HCT116 (cell line): ENCODE measurements at places on chromosomes 7 and 10. TPM values are rescaled to one million over a fixed set of nuclear protein-coding genes. Genes with fewer than 3 reads are reported as not detected.

DNA sequence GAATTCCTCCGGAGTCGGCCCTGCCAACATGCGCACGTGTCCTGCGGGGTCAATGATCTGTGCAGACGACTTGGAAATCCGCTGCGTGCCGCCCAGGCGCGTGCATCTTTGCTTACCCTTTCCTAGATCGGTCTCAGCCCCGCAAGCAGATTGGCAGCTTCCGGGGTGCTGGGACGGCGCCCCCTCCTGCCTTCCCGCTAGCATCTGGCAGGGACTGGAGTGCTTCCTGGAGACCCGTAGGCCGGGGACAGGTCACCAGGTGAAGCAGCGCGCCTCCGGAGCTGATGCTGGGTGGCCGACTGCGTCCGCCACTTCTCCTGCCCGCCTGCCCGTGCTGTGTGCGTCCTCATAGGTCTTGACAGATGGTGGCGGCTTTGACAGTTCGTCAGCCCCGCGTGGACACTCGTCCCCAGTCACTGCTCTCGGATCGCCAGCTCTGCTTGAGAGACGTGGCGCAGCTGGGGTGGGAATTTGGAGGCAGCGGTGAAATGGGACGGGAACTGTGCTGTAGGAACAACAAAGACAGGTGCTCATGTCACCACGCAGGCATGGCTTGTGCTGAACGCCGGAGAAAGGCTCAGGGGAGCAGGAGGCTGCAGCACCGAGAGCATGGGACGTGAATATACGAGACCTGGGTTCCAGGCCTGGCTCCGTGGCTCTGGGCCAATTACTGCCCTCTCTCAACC lies 21.9 kb upstream of the KCNK18 start:
- no peak for DNase-seq

GRCh38 chr10:77175631-77176222 lies 461.9 kb downstream of the KCNMA1 start:
- DNase-seq: no peak

FRMPD2 gene
- total RNA-seq: 0.30 TPM

DNA sequence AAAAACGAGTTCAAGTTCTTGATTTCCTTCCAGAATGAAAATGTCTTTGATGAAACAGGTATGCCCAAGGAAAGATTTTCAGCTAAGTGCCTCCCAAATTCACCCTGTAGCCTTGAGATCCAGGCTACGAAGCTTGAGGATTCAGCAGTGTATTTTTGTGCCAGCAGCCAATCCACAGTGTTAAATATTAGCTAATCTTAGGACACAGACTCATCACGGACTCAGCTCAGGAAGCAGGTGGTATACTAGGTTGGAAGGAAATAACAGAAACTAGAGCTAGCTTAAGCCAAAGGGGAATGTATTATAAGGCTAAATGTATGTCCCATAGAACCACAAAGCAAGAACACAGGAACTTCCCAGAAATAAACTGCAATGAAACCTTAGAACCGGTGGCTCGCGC lies 151.0 kb upstream of the PRSS1 start:
- DNase-seq: no peak

NPS gene
- not detected for total RNA-seq

DNA sequence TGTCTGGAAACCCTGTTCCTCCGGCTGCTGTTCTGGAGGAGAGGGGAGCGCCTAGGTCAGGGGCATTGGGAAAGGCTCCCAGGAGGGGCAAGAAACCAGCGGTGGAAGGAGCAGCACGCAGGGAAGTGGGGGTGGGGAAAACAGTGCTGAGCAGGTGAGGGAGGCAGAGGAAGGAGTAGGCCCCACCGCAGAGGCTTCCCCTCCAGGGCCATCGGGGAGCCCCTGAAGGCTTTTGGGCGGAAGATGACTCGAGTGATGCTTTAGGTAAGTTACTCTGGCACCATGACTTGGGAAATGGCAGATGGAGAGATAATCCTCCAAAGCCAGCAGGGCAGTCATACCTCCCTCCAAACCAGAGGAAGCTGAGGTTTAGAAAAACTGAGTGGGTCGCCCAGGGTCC lies 106.5 kb upstream of the ANLN start:
- DNase-seq: no peak

DNA sequence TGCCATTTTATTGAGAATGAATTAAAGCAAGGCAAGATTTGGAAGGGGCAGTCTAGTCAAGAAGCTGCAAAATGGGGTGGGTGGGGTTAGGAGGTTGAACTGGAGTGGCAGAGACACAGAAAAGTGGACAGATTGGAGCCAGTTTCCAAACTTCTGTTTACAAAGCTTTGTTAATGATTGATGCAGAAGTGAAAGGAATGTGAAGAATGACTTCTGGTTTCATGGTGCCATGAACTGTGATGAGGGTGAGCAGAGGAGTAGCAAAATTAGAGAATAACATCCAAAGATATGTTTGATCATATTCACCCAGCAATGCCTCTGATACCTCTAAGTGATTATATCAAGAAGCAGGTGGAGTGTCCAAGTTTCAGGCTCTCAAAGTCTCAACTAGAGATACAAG lies 1118.0 kb upstream of the C7orf33 start:
- DNase-seq: no peak

GRCh38 chr7:155739538-155740143 lies 72.6 kb downstream of the SHH start:
- DNase-seq: no peak

ENTPD1 gene
- 0.37 TPM for total RNA-seq

- no peak for DNase-seq
These were observed 69.1 kb downstream of the NKX6-2 start for GRCh38 chr10:132716691-132717490.

GRCh38 chr10:31274310-31274709 lies 44.7 kb upstream of the ZEB1 start:
- no peak for DNase-seq

THSD7A gene
- 0.05 TPM for total RNA-seq

DNA sequence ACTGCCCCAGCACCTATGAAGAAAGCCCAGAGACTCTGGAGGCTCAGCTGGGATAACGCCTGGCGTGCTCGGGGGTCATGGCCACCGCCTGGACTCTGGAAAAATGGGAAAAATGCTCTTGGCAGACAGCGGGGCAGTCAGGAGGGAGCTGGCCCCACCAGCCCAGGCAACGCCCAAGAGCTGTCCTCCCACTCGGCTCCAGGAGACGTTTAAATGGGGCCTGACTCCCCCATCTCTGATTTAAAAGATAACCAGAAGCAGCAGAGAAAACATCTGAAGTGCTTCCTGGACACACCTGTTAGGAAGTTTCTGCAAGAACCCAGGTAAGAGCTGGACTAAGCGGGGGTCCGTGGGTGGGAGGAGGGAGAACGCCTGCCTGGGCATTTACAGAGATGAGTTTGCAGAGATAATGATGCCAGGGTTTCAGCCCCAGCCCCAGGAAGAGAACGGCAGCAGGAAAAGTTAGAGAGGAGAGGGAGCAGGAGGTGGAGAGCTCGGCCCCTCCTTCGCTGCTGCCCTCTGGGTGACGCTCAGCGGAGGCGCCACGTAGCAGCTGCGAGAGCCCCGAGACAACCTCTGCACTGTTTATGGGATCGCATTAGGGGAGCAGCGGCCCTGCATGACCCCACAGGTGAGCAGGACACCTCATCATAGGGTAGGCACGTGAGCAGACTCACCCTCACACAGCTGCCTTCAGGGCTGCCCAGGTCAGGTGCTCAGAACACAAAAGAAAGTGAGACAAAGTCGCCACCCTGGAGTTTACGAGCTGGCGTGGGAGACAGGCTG lies 83.5 kb upstream of the INSIG1 start:
- DNase-seq: no peak

NXPH1 gene
- 0.17 TPM for total RNA-seq

HHEX gene
- total RNA-seq: 11.0 TPM

JAZF1 gene
- 3.4 TPM for total RNA-seq

DNA sequence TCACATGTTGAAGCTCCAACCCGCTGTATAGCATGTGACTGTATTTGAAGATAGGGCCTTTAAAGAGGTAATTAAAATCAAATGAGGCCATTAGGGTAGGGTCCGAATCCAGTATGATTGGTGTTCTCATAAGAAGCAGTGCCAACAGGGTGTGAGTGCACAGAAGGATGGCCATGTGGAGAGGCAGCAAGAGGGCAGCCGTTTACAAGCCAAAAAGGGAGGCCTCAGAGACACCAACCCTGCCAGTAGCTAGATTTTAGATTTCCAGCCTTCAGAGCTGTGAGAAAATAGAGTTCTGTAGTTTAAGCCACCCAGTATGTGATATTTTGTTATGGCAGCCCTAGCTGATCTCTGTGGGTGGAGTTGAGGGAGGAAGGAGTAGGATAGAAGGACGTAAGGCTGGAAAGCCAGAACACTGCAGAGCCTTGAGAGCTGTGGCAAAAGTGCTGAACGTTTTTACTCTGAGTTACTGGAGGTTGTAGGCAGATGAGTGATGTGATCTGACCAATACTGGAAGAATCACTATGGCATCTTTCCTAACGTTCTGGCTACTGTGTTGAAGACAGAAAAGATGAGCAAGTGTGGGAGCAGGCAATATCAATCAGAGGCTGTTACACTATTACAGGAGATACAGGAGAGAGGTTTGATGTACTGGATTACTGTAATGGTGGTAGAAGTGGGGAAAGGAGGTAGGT lies 334.9 kb downstream of the ELMO1 start:
- DNase-seq: no peak

MEOX2 gene
- total RNA-seq: not detected

ERVW-1 gene
- not detected for total RNA-seq

BAMBI gene
- 6.2 TPM for total RNA-seq

DNA sequence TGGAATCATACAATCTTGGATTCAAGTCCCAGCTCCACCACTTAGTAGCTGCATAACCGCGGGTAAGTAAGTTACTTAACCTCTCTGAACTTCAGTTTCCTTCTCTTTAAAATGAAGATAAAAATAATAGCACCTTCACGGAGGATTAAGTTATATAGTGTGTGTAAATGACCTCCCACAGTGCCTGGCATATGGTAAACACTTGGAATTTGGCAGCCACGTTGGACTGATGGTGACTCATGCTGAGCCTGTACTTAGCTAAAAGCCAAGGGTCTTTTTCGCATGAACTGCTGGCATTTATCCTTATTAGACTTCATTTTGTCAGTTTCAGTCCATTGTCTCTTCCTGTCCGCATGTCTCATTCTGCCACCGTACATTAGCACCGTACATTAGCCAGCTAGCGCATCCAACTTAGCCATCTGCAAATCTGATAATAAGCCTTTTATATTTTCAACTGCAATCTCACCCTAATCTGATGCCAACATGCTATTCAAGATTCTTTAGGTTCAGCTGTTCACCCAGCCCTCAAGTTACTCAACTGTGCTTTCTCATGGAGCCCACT lies 11.2 kb downstream of the SLC13A4 start:
- no peak for DNase-seq

DNA sequence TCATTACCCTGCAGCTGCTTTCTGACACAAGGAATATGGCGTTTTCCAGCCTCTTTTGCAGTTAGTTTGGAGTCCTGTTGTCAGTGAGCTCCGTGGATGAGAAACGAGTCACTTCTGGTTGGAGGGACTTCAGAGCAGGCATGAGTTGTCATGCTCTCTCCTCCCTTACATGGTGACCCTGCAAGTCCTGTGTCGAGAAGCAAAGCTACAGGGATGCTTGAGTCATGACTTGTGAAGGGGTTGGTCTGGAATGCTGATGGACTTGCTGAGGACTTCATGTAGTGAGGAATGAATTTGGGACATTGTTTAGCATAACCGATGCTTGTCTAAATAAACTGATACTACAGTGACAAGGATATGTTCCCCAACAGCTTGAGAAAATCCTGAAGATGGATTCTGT lies 108.8 kb downstream of the ADCYAP1R1 start:
- no peak for DNase-seq

PDE1C gene
- total RNA-seq: 0.17 TPM

DNA sequence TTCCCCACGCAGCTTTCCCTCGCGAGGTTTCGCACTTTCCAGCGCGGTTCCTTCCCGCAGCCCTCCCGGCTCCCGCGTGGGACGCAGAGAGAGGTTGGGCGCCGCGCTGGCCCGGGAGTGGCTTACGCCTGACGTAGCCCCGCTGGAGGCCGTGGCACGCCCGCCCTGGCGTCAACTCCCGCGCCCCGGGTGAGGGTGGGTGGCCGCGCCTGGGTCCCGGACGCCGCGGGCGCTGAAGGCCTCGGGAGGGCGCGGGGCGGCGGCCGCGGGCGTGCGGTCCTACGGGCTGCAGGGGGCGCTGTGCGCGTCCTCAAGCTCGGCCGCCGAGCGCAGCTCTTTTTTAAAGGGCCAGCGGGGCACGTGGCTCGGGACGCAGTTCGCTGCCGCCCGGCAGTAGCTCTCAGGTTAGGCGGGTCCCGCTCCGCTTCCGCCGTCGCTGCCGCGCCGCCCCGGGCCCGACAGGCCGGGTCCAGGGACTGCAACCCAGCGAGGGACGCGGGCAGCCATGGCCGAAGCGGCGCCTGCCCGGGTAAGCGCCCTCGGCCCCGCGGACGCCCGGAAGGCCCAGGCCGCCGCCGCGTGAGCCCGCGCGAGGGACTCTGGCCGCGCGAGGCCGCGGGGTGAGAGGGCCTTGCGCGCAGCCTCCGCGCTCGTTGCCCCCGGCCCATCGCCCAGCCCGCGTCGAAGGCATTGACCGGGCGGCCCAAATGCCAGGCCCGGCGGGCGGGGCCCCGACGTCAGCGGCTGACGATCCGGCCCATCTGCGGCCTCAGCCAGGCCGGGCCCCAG lies at the start of gene ZNF783:
ZNF783 (plus strand) TSS at position 368 of the 789 bp plus-strand sequence; CDS start at position 506, 138 bp downstream.
- DNase-seq: peak; percentile 73
